AG04449 (cell line): ENCODE measurements at places on chromosomes 16 and 17.

- DNase-seq: no peak
Observed at GRCh38 chr17:49698005-49698404, 9.8 kb downstream of the SLC35B1 start.

DNA sequence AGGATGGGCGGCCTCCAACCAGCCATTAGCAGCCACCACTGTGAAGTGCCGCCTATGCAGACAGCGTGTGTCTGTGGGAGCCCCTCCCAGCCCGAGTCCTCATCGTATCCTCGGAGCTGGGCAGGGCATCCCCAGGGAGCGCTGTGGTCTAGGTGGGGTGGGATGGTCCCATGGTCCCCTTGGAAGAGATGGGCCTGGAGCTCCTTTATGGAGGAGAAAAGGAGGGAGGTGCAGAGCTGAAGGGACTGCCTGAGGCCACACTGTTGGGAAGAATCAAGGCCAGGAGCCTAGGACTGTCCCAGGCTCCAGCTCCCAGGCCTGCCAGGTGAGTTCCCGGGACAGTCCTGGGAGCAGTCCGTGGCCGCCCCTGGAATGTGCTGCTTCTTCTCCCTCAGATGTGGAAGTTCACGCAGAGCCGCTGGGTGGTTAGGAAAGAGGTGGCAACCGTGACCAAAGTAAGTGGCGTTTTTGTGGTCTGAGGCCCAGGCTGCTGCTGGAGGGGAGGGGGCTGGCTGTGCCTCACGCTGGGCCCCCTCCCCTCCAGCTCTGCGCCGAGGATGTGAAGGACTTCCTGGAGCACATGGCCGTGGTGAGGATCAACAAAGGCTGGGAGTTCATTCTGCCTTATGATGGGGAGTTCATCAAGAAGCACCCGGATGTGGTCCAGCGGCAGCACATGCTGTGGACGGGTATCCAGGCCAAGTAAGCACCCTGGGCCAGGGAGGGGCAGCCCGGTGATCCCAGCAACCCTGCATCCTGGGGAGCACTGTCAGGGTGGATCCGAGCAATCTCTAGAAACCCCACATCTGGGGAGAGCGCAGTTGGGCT, 27.0 kb downstream of the POLR3E start:
- DNase-seq: no peak

DNA sequence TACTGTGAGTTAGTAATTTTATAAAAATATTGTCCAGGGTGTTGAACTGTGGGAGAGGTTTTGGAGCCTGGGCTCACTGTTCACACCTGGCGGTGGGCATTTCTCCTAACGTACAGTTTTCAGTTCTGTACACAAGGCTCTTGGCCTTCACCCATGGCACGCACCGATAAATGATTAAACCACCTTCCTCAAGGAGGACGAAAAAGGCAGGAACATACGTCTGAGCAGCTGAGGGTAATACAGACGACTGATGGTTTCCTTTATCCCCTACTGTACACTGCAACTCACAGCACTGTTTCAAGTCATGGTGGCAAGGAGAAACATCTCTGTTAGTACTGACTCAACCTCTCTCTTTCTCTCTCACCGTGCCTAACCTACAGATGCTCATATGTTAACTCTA, 1.4 kb upstream of the ST6GALNAC1 start:
- DNase-seq: no peak

DNA sequence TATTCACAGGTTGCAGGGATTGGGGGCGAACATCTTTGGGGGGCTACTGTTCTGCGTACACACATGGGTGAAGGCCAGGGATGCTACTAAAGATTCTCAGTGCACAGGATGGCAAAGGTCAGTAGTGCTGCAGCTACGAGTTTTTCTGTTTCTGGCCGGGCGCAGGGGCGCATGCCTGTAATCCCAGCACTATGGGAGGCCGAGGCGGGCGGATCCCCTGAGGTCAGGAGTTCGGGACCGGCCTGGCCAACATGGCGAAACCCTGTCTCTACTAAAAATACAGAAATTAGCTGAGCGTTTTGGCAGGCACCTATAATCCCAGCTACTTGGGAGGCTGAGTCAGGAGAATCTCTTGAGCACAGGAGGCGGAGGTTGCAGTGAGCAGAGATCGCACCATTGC, 3.9 kb upstream of the ZNF598 start:
- no peak for DNase-seq

DNA sequence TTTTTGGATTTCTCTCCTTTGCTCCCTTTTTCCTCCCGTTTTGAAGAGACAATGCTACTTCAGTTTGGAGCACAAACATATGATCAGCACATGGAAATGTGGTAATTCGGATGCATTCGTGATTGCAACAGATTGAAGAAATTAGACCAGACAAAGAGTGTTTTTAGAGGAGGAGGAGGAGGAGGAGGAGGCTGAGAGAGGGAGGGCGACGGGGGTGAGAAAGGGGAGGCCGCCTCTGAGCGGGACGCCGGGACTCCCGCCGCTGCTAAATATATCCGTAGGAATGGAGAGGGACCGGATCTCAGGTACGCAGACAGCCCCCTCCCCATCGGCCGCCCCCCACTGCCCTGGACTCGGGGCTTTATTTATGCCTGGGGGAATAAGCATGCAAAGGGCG, 179.3 kb downstream of the SEC14L1 start:
- no peak for DNase-seq

- DNase-seq: no peak
Observed at GRCh38 chr17:17180141-17180603, 26.0 kb downstream of the PLD6 start.

GRCh38 chr17:7875804-7876370, 12.7 kb upstream of the CHD3 start:
- DNase-seq: no peak

- DNase-seq: no peak
Observed at GRCh38 chr17:81385320-81386111, 9.7 kb upstream of the BAHCC1 start.

DNA sequence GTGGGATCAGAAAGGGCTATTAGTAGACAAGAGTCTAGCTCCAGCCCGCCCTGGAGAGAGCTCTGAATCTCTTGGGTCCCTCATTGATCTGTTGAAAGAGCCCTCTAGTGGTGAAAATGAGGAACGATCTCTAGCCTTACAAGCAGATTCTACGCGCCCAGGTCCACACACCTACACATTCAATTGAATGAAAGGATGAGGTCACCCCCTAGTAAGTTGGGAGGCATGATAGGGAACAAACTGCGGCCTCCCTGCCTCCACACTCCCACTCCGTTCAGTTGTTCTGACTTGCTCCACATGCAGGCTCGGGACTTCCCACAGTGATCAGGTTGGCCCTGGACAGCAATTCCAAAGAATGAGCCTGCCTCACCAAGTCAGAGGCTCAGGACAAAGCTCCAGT, 2.9 kb upstream of the CACNG3 start:
- no peak for DNase-seq

GRCh38 chr17:41013181-41013580, 4.3 kb upstream of the KRTAP3-1 start:
- no peak for DNase-seq

DNA sequence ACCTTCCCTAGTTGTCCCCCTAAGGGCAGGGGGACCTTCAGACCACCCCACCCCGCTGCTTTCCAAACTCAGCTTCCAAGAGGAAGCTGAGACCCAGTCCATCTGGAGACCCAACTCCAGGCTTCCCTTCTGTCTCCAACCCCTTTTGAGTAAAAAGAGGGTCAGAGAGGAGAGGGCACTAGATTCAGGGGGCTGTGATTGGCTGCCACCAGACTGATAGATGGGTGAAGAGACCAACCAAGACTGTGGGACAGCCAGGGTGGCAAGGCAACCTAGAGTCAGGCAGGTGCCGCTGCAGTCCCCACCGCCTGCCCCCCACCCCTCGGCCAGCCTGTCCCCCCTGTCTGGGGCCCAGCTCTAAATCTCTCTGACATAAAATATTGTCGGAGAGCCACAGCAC, 92.5 kb downstream of the SDK2 start:
- DNase-seq: no peak
